Mesothelial cell of epicardium (in vitro differentiated cells): ENCODE measurements at places on chromosomes 12 and 14.
A peak's percentile ranks its signal among the peaks of the same experiment; 100 is the strongest.

- peaks cover 17% of the 10 kb centered on the region for H3K36me3 ChIP-seq
- H3K27me3 ChIP-seq: no peaks in the 10 kb centered on the region
- H3K4me1 ChIP-seq: no peaks in the 10 kb centered on the region
- H3K27ac ChIP-seq: no peak overlapping the region
Measured at GRCh38 chr14:105142651-105143450, 25.7 kb downstream of the JAG2 start.

DNA sequence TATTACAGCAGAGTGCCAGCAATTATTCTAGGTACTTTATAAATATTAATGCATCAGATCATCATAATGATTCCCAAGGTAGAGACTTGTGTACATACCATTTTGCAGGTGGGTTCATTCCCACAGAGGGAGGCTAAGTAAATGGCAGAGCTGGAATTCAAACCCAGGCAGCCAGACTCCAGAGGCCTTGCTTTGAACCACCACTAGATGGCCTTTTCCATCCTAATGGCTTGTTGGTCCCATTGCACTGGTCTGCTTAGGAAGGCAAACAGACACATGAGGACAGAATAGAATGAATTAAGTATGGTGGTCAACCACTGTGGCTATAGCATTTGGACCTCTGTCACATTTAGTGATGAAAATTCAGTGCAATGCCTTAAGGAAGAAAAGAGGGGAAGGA lies 158.7 kb downstream of the METTL25 start:
- no peak overlapping the region for H3K27ac ChIP-seq
- no peaks in the 10 kb centered on the region for H3K4me1 ChIP-seq
- no peak for DNase-seq

DNA sequence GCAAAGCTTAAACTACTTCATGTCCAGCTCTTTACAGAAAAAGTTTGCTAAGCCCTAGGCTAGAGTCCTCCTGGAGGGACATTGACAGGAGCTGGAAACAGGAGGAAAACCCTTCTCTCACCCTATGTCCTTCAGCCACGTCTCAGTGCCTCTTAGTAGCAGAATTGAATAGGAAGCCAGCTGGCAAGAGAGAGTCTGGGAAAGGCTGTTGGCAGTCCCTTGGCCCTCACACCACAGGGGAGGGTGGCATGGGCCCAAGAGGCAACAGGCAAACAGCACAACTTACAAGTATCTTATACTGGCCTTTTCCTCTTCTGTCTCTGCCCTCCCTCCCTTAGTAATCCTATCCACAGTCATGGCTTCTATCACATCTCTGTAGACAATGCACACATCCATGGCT lies 27.7 kb upstream of the DHRS2 start:
- DNase-seq: no peak
- no peaks in the 10 kb centered on the region for H3K4me1 ChIP-seq
- H3K27ac ChIP-seq: no peak overlapping the region
- H3K4me3 ChIP-seq: no peak overlapping the region
- H3K27me3 ChIP-seq: peaks cover 5% of the 10 kb centered on the region

DNA sequence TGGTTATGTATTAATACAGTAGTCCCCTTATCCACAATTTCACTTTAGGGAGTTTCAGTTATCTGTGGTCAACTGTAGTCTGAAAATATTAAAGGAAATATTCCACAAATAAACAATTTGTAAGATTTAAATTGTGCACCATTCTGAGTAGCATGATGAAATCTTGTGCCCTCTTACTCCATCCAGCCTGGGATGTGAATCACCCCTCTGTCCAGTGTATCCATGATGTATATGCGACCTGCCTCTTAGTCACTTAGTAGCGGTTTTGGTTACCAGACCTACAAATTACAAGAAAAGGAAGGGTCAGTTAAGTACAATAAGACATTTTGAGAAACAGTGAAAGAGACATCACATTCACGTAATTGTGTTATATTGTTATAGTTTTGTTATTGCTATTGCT lies 39.9 kb upstream of the MDGA2 start:
- no peak overlapping the region for H3K27ac ChIP-seq
- DNase-seq: no peak
- H3K4me1 ChIP-seq: no peaks in the 10 kb centered on the region
- H3K27me3 ChIP-seq: no peaks in the 10 kb centered on the region

- H3K36me3 ChIP-seq: no peaks in the 10 kb centered on the region
- H3K27me3 ChIP-seq: no peaks in the 10 kb centered on the region
- H3K4me3 ChIP-seq: no peak overlapping the region
- DNase-seq: no peak
- no peak overlapping the region for H3K27ac ChIP-seq
- H3K4me1 ChIP-seq: no peaks in the 10 kb centered on the region
Measured at GRCh38 chr14:80202888-80203562, 8.3 kb downstream of the DIO2 start.

DNA sequence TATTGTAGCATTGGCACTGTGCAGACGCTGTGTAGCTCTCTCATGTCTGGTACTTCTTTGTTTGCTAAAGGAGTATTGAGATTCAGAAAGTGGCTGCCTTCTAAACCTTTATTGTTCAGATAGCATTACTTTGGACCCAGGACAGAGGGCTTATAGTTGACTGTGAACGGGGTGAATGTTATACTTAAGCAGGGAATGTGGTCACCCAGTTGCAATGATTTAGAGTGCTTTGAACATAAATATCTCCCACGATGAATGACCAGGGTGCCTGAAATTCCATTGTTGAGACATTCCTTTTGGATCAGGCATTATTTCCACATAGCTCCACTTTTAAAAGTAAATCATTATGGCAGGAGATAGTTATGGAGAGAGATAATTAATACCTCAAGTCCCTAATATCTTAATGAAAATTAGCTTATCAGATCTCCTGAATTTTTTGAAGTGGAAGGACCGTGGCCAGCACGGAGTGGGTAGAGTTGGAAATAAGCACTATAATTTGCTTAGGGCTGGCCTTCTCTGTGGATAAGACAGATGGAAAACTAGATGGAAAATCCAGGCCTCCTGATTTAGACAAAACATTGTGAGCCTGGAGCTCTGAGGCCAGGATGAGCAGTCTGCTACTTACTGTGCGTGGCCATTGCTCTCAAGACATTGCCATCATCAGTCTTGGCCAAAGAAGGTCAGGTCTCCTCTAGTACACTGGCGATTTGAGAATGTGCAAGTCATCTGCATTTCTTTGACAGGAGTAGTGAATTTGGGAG lies 114.5 kb downstream of the ETV6 start:
- no peak for DNase-seq
- peak overlapping the region; percentile 87 for H3K27ac ChIP-seq
- no peaks in the 10 kb centered on the region for H3K36me3 ChIP-seq
- H3K4me3 ChIP-seq: no peak overlapping the region
- no peaks in the 10 kb centered on the region for H3K27me3 ChIP-seq
- H3K4me1 ChIP-seq: peaks cover 72% of the 10 kb centered on the region

DNA sequence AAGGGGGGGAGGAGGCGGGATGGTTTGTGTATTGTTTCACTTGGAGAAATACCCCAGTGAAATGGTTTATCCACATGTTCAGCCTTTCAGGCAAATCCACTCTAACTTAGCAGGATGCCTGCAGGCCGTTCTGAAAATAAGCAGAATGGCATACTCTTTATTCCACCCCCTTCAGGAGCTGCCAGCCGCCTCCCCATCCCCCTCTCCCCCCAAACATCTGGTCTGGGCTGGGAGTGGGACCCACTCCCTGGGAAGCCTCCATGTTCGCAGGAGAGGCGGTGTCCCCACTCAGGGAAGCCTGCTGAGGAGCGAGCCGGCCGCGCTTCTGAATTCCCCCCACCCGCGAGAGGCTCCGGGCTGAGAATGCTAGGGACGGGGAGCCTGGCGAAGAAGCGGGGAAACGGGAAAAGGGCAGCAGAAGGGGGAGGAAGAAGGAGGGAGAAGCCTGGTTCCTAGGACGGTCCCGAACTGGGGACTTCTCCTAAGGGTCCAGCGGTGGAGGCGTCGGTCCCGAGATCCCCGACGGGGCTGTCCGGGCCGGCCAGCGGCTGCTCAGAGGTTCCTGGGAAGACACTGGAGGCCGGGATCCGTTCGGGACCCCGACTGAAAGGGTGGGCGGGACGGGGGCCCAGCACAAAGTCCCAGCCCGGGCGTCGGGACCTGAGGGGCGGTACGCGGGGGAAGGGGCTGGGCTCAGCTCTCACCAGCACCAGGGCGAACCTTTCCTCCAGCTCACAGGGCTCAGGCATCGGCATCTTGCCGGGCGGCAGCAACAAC lies 666 bp downstream of the FMNL3 start:
- peak; percentile 20 for DNase-seq
- H3K4me1 ChIP-seq: peaks cover 19% of the 10 kb centered on the region
- H3K4me3 ChIP-seq: peak overlapping the region; percentile 88

DNA sequence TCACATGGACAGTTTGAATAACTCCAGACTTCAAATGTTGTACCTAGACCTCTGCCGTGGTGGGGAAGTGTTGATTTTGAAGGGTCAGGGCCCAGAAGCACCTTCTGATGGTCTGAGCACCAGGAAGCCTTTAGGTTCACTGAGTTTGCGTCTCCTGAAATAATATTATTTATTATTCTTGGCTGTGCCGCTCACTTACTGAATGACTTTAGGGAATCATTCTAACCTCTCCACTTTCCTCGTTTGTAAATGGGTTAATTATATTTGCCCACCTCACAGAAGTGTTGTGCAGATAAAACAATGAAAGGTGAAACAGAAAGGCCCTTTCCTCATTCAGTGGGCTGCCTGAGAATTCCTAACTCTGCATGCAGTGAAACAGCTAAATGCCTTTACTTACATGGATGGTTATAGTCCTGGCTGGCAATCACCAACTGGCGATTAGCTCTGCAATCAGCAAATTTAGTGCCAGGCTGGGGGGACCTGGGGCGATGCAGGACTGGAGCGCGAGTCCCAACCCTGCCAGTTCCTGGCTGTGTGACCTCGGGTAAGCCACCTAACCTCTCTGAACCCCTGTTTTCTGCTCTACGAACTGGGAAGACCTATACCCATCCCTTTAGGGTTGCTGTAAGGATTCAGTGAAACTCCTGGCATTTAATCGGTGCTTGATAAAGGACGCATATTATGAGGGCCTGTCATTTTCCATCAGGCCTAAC lies 57.5 kb downstream of the MAP1LC3B2 start:
- H3K27me3 ChIP-seq: no peaks in the 10 kb centered on the region
- H3K4me3 ChIP-seq: no peak overlapping the region
- H3K36me3 ChIP-seq: no peaks in the 10 kb centered on the region

DNA sequence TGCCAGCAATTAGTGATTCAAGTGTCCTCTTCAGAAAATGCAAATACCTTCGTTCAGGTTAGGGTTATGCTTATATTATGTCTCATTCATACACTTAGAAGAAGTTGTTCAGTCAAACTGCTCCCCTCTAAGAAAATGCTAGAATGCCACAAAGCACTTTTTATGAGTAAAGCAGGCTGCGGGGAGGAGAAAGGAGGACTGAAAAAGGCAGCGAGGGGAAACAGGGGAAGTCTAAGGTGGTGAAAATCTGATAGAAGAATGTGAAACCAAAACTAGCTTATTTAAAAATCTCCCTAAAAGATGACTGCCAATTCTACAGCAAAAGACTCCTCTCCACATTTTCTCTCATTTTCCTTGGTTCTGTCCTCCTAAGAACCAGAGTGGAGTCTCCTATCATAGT lies 70.1 kb downstream of the PRKD1 start:
- H3K27ac ChIP-seq: no peak overlapping the region
- no peak overlapping the region for H3K4me3 ChIP-seq
- peaks cover 28% of the 10 kb centered on the region for H3K36me3 ChIP-seq
- peaks cover 10% of the 10 kb centered on the region for H3K4me1 ChIP-seq
- no peaks in the 10 kb centered on the region for H3K27me3 ChIP-seq

- peaks cover 22% of the 10 kb centered on the region for H3K36me3 ChIP-seq
- peaks cover under 1% of the 10 kb centered on the region for H3K4me1 ChIP-seq
- no peaks in the 10 kb centered on the region for H3K27me3 ChIP-seq
Measured at GRCh38 chr14:71460091-71460490, 472.1 kb upstream of the RGS6 start.

- H3K4me1 ChIP-seq: no peaks in the 10 kb centered on the region
- H3K27ac ChIP-seq: no peak overlapping the region
- no peaks in the 10 kb centered on the region for H3K27me3 ChIP-seq
- peaks cover 19% of the 10 kb centered on the region for H3K36me3 ChIP-seq
- DNase-seq: no peak
Measured at GRCh38 chr14:58465421-58465820, 37.9 kb downstream of the KIAA0586 start.

GRCh38 chr14:59631237-59631636 lies 54.6 kb upstream of the CCDC175 start:
- H3K4me1 ChIP-seq: peaks cover 2% of the 10 kb centered on the region
- H3K4me3 ChIP-seq: peak overlapping the region; percentile 23
- DNase-seq: no peak
- no peaks in the 10 kb centered on the region for H3K36me3 ChIP-seq

- DNase-seq: no peak
- no peak overlapping the region for H3K27ac ChIP-seq
- H3K36me3 ChIP-seq: peaks cover 38% of the 10 kb centered on the region
- no peaks in the 10 kb centered on the region for H3K27me3 ChIP-seq
- peaks cover 3% of the 10 kb centered on the region for H3K4me1 ChIP-seq
- H3K4me3 ChIP-seq: no peak overlapping the region
Measured at GRCh38 chr12:105142259-105142658, 34.7 kb downstream of the WASHC4 start.

GRCh38 chr12:132445884-132446632 lies 43.9 kb upstream of the FBRSL1 start:
- peaks cover 18% of the 10 kb centered on the region for H3K4me1 ChIP-seq

DNA sequence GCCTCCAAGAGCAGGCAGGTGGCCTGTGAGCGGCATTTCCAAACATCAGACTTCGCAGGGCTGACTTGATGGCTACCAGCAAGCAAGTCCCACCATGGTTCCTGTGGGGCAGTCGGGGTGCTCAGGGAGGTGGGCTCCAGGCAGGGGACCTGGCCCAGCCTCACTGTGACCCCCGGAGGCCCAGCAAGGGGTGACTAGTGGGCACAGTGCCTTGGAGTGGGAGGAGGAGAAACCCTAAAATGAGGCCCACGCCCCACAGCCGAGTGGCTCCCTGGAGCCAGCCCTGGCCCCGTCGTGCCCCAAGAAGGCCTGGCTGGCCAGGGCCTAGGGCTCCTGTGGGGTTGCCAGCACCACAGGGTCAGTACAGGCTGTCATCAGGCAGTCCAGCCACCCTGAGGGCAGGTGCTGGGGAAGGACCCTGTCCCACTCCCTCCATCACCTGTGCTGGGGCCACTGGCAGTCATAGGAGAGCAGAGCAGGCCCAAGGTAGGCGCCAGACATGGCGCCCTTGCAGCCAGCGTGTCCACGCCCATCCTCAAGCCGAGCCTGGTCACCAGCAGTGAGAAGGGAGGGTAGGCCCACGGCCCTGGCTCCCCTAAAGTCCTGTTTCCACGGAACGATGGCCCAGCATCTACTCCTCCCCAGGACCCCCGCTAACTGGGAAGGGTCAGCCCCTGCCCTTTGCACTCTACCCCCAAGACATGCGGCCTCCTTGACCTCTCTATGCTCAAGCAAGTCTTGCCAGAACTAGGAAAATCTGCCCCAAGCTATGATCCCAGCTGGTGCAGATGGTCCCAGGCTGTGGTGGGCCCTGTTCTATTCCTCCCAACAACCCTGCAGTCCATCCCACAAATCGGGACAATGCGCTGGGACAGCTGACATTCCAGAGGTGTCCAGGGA lies 144.2 kb upstream of the C14orf180 start:
- H3K4me3 ChIP-seq: no peak overlapping the region
- H3K4me1 ChIP-seq: peaks cover 11% of the 10 kb centered on the region
- H3K27me3 ChIP-seq: peaks cover 13% of the 10 kb centered on the region
- DNase-seq: no peak
- no peak overlapping the region for H3K27ac ChIP-seq

GRCh38 chr14:43855556-43855955 lies 651.5 kb downstream of the FSCB start:
- H3K4me1 ChIP-seq: no peaks in the 10 kb centered on the region
- H3K27ac ChIP-seq: no peak overlapping the region
- H3K27me3 ChIP-seq: no peaks in the 10 kb centered on the region
- DNase-seq: no peak
- H3K36me3 ChIP-seq: no peaks in the 10 kb centered on the region
